ENCODE measurements at places on chromosomes 11 and 22.

GRCh38 chr11:96228910-96229309, 114.1 kb downstream of the MAML2 start:
- DNase-seq: no peak

DNA sequence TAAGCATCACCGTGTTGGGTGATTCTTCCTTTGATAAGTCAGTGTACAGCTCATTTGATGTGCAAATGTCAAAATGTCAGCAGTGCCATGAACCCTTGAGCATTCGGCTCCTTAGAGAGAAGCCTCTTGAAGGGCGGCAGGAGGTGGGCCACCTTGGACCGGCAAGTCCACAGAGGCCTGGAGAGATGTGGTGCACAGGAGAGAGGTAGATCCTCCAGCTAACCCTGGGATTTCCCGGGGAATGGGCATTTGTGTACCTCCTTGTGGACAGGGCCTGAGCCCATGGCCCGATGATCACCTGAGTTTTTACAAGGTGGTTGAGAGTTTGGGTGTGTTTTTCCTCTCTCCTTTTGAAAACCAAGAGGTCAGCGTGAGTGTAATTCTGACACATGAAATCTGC, 133.2 kb upstream of the RCN1 start:
- DNase-seq: no peak

GRCh38 chr11:83881428-83881827, 595.3 kb upstream of the CCDC90B start:
- no peak for DNase-seq

- no peak for DNase-seq
Observed at GRCh38 chr11:119470317-119471291, 47.6 kb upstream of the THY1 start.

- DNase-seq: no peak
Observed at GRCh38 chr11:74739546-74740270, 8.5 kb upstream of the CHRDL2 start.
